ENCODE measurements at places on chromosomes 5 and 9. TPM values are rescaled to one million over a fixed set of nuclear protein-coding genes. Genes with fewer than 3 reads are reported as not detected.

Gene TXNDC8
- not detected for total RNA-seq

Gene PHF24
- total RNA-seq: 0.16 TPM

Gene PCDHGA1
- 0.90 TPM for total RNA-seq

Gene CNTNAP3B
- total RNA-seq: 6.4 TPM

Gene USP20
- 11.4 TPM for total RNA-seq

Gene DDX4
- total RNA-seq: not detected

Gene SV2C
- 0.08 TPM for total RNA-seq

Gene GLRA1
- not detected for total RNA-seq
